ENCODE measurements at places on chromosomes 2 and 18.

- DNase-seq, result no peak
Observed at GRCh38 chr2:127953128-127953718, 67.5 kb upstream of the AMMECR1L start.

DNA sequence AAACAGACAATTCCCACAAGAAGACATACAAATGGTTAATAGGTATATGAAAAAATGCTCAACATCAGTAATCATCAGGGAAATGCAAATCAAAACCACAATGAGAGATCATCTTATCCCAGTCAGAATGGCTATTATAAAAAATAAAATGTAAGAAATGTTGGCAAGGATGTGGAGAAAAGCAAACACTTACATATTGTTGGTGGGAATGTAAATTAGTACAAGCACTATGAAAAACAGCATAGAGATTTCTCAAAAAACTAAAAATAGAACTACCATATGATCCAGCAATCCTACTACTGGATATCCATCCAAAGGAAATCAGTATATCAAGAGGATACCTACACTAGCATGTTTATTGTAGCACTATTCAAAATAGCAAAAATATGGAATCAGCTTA, 186.6 kb downstream of the NOL4 start:
- DNase-seq, result peak; percentile 3

DNA sequence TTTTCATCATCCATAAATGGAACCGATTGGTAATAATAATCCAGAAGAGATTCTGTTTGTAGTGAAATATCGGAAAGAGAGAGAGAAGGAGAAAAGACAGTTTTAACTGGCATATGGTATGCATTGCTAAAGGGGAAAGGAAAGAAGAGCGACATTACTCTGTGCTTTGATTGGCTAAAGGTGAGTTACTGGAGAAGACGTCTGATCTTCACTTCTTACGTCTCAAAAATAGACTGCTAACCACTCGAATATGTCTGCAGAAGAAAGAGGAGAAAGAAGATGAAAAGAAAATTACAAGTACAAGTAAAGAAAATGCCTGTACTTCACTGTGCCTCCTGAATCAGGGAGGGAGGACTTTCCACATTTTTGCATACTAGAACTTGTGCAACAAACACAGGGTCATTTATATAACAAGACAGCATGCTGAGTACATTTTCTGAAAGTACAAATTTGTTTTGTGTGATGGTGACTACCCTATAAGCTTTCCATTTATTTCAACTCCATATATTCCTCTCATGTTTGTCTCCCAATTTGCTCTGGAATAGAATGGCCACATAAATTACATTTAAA, 787.2 kb downstream of the RNF144A start:
- no peak for DNase-seq

DNA sequence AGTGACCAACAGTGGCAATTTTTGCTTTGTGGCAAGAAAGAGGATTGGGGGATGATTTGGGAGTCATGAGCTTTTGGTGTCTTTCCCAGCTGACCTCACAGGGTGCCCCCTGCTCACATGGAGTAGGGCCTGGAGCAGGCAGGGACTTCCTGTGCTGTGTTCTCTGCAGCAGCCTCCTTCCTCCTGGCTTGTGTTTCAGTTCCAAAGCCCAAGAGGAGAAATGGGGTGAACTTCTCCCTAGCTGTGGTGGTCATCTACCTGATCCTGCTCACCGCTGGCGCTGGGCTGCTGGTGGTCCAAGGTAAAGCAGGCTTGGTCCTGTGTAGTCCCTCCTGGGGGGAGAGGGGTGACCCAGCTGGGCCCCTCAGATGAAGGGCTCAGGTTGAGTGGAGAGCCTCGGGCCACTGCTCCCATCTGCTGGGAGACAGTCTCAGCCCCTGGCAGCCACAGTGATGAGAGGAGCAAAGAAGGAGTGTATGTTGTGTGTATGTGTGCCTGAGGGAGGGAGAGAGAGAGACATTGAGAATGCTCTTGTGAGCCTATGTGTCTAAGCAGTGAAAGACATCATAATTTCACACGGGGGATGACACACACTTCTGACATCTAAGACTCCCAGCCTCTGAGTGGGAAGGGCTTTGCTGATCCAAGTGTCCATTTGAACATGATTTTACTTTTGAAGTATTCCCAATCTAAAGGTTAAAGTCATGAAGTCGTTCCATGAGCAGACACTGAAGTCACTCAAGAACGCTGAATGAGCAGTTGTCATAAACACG, 27.2 kb downstream of the MARCO start:
- DNase-seq, result no peak

DNA sequence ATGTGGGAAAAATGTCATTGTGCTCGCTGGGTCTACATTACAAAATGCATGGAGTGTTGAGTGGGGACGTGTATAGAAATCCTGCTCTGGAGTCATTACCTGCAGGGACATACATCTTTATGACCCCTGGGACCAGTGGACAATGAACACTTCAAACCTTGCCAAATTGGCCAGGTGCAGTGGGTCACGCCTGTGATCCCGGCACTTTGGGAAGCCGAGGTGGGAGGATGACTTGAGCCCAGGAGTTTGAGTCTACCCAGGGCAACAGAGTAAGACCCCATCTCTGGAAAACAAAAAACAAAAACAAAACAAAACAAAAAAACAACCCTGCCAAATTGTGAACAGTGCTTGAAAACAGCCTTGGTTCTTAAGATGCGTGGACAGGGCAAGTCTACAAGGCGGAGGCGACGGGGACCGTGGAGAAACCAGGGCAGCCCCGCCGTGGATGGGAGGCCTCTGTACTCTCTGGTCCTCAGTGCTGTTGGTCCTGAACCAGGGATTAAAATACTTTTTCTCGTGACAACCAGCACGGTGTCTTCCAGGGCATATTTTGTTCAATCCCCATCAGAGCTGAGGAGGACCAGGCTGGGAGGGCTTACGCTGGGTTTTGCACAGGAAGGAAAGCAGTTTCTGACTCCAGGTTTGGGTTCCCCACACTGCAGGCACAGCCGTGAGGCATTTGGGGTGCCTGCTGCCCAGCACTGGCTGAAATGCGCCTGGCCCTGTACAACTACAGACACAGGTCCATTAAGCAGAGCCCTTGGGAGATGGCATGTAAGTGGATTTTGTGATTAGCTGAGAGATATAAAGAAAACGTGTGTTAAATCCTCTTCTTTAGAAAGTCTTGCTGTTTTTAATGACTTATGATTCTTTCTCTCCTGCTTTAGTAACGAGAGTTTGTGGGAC, 13.7 kb downstream of the COLEC11 start:
- no peak for DNase-seq

DNA sequence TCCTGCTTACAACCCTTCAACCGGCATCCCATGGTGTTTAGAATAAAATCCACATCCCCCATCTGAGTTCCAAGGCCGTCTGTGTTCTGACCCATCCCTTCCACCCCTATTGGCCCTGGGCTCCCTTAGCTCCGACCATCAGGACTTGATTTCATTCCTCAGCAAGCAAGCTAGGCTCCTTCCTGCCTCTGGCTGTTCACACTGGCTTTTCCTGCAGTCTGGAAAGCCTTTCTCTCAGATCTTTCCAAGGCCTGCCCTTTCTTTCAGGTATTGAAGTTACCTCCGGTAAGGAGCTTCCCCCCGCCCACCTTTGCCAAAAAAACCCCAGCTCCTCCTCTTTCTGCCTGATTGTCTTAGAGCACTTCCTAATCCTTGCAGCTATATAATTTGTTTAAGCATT, 86.8 kb downstream of the CLIP4 start:
- no peak for DNase-seq

GRCh38 chr2:231133365-231134099, 8.7 kb upstream of the HTR2B start:
- DNase-seq, result no peak

DNA sequence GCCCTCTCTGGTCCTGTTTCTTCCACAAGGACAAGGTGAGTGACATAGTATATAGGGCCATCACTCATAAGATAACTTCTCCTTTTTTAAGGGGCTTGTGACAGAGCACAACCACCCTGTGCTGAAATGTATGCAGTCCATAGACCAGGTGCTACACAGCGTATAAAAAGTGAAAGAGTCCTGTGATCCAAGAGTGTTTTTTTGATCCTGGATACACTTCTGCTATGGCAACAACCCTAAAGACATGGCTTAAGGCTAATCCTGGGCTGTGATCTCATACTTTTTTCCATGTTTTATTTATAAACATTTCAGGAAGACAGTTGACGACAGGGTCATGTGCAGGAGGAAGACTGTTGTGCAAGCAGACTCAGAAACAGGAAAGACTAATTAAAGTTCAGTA, 400.5 kb upstream of the TCF4 start:
- peak; percentile 87 for DNase-seq

GRCh38 chr2:129767346-129768035, 212.0 kb upstream of the RAB6C start:
- no peak for DNase-seq

DNA sequence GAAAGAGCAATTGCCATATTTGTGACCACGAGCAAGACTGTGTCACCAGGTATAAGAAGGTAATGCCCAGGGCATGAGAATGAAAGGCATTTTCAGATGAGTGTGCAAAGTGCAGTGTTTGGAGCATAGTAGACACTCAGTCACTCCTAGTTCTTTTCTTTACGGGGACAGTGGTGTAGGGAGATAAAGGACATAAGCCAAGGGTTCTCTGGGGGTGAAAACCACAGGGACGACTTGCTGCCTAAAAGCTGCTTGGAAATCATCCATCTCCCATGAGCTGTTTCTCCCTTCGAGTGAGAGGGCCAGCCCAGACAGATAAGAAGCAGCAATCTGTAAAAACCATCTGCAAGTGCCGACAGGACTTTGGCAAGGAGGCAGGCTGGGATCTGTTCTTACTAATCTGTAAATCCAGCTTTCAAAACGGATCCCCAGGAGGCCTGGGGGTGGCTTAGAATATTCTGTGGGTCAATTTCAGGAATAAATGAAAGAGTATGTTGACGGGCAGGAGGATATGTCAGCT, 221.6 kb downstream of the LPIN1 start:
- DNase-seq, result peak; percentile 72

DNA sequence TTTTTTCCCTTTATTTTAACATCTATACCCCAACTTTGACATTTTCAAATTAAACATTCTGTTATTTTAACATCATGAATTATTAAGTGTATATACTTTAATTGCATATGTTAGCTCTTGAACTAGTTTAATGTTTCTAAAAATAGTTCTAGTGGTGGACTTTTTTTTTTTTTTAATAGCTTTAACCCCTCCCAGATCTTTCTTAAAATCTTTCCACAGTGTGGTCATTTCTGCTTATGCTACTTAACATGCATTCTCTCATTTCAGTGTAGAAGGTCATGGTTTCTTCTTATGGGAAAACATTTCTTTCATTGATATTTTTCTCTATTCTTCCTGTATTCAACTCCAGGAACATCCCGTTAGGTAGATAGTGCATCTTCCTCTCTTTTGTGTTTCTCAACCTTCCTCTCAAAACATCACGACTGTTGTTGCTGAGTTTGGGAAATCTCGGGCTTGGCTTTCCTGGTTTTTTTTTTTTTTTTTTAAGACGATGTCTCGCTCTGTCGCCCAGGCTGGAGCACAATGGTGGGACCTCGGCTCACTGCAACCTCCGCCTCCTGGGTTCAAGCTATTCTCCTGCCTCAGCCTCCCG, 849 bp upstream of the TMEM18 start:
- peak; percentile 59 for DNase-seq

DNA sequence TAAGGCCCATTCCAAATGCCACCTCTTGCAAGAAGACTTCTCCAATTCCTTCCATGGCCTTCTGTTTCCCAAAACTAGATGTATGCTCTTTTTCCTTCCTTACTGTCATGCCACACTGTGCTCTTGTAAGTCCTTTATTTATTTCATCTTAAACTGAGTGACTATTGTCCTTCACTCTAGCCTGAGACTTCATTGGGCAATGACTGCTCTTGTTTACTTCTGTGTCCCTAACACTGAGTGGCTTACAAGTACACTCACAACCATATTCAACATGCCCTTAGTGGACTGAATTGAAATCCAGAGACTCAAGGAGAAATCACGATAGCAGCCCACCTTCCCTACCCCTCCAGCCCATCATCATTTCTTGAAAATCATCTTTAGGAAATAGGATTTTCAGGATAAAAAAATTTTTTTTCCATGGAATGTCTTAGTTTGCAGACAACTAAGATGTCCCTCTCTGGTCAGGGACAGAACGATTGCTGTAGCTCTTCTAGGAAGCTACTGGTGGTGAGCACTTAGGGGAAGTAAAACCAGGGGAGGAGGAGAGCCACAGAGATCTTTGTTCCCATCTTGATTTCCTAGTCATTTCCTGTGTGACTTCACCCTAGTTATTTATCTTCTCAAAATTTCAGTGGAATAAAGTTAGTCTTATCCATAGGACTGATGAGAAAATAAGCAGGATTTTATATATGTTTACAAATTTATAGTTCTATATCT, 80.7 kb downstream of the CYRIA start:
- no peak for DNase-seq

DNA sequence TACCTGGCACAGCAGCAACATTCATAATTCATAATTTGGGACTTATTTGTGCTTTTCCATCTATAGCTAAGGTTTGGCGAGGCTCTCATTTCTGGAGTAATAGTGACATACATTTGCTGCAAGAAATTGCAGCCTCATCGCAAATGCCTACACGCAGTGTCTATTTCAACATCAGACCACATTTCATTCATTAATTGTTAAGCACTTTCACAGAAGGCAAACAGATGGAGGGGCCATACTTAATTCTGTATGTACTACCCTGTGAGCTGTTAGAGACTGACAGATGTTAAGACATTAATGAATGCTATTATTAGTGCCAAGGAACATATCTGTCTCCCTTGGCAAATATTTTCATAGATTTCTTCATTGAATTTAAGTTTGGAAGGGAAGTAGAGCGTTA, 125.7 kb downstream of the UXS1 start:
- peak; percentile 73 for DNase-seq

DNA sequence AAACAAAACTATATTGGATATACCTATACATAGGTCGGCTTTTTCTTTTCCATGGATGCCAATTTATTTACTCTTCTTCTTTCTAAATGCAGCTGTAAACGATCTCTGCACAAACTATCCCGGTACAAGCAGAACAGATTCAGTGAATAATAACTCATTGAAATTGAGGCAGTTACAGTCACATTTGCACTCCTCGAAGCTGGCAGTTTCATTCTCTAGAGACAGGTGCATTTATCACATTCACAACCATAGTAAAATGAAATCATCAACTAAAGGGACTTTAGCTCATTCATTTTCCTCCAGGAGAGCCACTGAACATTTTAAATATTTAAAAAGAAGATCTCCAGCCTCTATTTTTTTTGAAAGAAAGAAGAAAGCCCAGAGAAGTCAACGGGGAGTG, 551.7 kb downstream of the LRP1B start:
- no peak for DNase-seq

GRCh38 chr2:215567504-215567903, 131.6 kb upstream of the FN1 start:
- DNase-seq, result no peak

DNA sequence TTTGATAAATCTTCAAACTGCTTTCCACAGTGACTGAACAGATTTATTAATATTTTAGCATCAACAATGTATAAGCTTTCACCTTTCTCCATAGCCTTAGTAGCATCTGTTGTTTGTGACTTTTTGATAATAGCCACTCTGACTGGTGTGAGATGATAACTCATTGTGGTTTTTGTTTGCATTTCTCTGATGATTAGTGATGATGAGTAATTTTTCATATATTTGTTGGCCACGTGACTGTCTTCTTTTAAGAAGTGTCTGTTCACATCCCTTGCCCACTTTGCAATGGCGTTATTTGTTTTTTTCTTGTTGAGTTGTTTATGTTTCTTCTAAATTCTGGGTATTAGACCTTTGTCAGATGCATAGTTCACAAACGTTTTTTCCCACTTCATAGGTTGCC, 952.9 kb downstream of the TRIB2 start:
- DNase-seq, result no peak

Measured in muscle of leg (tissue), 16 donors.